Hepatic stellate cell (primary cell): ENCODE measurements at places on chromosomes 11 and 22.

DNA sequence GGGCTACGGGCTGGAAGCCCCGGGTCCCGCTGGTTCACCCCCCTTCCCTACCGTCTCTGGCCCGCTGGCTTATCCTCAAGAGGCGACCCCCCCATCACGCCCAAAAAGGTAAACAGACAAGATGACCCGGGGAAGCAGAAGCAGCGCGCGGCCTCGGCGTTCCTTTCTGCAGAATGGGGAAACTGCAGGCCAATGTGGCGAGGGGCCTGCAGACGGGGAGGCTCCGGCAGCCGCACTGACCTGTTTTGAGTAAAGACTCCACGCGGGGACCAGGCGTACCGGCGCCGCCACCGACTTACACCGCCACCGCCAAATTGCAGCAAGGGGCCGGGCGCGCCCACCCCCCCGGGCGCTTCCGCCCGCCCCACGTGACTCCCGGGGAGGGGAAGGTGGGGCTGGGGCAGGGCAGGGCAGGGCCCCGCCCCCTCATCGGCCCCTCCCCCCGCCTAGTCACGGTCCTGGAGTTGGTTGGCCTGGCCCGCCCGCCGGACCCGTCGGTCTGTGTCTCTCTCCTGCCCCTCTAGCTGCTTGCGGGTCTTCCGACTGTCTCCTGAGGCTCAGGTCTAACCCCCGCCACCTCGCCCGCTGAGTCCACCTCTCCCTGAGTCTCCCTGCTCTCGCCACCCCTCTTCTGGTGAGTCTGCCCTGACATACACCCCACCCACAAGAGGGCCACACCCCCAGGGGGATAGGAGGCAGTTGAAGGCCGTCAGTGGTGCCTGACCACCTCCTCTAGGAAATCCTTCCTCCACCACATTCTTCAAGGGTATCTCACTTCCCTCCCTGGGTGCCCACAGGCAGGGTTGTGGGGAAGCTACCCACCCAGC lies at the start of gene ARAP1:
Gene ARAP1 (minus strand): TSS at position 321 of the 827 bp plus-strand sequence. CDS start 25,280 bp downstream, outside the sequence.
- peak; percentile 92 for DNase-seq

GRCh38 chr11:18204771-18205170 lies 31.8 kb downstream of the SAA4 start:
- DNase-seq = no peak

DNA sequence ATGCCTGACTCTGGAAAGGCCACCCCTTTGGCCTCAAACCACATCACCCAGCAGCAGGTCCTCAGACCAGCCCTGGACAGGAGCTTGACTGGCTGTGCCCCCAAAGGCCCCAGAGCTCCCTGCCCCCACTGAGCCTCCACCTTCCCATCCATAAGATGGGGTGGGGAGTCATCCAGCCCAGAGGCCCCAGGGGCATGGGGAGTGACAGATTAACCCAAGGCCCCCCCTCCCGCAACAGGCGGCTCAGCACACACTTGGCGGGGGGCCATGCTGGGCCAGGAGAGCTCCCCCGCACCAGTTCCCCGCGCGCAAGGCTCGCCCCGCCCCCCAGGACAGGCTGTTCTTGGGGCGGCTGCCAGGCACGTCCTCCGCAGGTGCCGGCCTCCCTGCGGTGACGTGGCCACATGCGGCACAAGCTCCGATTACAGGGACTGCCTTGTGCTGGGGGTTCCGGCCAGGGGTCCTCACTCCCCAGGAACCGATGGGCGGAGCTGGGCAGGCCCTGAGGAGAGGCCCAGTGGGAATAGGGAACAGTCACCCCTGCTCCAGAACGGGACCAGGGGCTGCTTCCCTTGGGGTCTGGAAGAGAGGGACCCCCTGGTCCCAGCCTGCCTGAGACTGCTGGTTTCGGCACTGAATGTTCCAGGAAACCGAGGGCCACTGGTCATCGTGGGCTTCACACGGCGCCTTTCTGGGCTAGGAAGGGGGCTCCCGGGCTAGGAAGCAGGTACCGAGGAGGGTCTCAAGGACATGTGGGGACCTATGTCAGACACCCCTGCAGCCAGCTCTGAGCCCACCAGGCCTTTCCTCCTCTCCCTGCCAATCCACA lies 5.1 kb upstream of the CDKN1C start:
- no peak for DNase-seq

GRCh38 chr11:30825723-30826122 lies 239.6 kb upstream of the MPPED2 start:
- no peak for DNase-seq
